Esophagus mucosa (tissue), 1 donor: ENCODE measurements at places on chromosomes 4 and X. TPM values are rescaled to one million over a fixed set of nuclear protein-coding genes. Genes with fewer than 3 reads are reported as not detected.

Gene PABPC1L2A
- total RNA-seq: not detected

Gene SHROOM2
- total RNA-seq: 7.7 TPM

Gene ARHGEF38
- total RNA-seq: 0.32 TPM

Gene WWC2
- total RNA-seq: 11.1 TPM

Gene TRIM75
- not detected for total RNA-seq

Gene ADRA2C
- 0.60 TPM for total RNA-seq

DNA sequence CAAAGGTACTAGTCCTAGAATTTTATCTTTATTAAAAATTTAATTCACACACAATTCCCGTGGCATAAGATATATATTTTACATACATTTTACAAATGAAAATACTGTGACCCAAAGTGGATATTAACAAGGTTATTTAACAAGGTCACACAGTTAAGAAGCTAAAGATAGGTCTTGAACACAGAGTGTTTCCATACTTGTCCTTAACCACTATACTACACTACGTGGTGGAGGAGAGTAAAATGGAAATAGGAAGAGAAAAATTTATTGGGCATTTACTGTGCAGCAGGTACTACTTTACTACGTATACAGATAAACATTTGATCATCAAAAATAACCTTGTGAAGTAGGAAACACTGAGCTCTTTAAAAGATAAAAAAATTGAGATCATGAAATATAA, 14.8 kb downstream of the TECRL start:
- no peak for ATAC-seq

DNA sequence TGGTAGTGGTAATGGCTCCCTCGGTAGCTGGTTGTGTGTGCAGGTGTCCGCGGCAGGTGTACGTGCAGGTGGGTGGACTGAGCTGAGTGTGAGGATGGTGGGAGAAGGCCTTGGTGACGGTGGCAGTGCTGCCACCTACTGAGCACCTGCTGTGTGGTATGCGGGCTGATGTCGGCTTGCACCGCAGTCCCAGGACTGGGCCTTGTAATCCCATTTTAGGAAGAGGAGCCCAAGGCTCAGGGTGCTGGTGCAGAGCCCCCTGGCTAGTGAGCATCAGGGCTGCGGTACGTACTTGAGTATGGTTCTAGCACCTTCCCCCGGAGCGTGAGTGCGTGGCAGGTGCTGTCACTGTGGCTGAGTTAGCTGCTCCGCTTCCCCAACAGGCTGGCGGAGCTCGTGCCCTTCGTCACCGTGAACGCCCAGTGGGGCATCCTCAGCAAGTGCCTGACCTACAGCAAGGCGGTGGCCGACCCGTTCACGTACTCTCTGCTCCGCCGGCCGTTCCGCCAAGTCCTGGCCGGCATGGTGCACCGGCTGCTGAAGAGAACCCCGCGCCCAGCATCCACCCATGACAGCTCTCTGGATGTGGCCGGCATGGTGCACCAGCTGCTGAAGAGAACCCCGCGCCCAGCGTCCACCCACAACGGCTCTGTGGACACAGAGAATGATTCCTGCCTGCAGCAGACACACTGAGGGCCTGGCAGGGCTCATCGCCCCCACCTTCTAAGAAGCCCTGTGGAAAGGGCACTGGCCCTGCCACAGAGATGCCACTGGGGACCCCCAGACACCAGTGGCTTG, 5.7 kb upstream of the CPZ start:
- ATAC-seq: no peak

- no peak for ATAC-seq
Observed at GRCh38 chr4:162104459-162105124, 59.2 kb downstream of the FSTL5 start.

Gene KIT
- total RNA-seq: 5.0 TPM

DNA sequence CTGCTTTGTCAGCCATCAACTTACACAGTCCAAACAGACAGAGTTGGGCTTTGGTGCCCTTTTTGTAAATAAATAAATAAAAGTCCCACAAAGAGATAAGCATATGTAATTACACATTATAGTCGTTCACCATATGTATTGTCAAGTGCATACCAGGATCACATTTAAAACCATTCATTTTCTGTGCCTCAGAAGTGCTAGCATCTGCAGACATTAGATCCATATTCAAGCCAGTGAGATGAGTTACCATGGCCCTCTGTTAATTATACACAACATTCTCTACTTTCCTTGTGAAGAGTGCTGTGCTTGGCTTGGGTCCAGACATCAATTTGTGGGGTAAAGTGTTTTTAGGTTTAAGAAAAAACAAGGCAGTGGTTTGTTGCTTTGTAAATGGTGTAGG, 76.8 kb downstream of the ENOX2 start:
- ATAC-seq: no peak

DNA sequence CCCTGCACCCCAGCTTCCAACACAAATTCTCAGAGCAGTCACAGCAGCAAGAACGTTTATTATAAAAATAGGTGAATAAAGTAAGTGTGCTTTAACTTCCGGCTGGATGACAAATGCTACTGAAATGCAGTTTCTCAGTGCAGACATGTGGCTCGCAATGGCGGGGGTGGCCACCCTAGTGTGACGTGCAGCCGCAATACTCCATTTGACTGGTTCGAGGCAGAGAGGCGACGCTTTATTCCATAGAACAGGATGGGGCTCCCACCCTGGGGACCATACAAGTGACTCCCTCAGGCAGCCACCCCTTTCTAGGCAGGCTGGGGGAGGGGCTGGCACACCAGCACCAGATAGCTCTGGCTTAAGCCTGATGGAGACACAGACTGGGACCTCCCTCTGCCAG, 14.5 kb downstream of the TNIP2 start:
- ATAC-seq: no peak

Gene AMBN
- not detected for total RNA-seq

GRCh38 chrX:3379111-3379510, 32.7 kb upstream of the MXRA5 start:
- ATAC-seq: no peak

GRCh38 chrX:47844117-47844516, 7.4 kb downstream of the ZNF81 start:
- no peak for ATAC-seq

DNA sequence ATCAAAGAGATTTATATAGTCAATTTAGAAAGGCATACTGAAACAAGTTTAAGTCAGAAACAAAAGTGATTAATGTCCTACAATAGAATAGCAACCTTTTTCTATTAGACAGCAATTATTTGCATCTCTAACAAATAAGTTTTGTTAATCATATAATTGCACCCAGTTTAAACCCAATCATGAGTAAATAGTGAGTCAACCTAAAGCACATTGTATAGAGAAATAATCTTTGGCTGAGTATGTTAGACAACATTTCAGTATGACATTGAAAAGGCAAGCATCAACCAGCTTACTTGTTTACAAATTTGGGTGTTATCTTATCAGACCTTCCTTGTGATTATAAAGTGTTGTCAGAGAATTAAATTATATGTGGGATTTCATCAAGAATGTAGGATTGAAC, 209.5 kb downstream of the IL15 start:
- peak; percentile 51 for ATAC-seq

DNA sequence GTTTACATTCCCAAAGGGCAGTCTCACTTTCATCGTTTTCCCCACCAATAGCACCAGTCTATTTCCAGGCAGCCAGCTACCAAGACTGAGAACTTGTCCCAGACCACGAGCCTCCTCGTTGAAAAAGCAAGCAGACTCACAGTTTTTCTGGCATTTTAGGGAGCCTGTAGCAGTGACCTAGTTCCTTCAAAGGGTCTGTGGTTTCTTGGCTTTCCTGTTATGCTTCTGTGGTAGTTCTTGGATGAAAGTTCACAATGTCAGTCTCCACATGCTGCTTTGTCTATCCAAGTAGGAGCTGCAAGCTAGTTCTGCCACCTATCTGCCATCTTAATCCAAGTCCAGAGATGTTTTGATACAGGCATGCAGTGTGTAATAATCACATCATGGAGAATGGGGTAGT, 151.6 kb upstream of the ZC4H2 start:
- ATAC-seq: no peak

DNA sequence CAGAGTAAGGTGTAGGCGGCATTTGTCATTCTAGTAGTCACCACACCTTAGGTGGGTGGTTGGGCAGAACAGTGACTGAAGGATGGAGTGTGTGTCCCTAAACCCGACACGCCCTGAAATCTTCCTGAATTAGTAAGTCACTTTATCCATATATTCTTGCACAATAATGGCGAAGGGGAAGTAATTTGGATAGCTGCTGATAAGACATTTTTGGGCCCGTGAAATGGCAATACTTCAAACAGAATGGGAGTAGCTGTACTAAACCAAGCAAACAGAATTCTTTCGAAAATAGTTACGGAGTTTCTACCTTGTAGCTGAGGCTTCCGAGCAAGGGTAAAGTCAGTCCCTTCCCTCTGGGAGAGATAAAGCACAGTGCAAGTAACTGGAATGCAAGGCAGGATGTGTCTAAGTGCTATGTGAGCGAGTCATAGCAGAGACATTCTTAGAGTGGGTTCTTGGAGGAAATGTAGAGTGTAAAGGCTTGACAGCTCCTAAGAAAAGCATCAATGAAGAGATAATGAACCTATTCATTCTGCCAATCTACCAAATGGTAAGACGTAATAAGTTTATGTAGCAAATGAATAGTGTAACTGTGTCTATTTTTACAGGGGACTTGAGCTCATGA, 72.8 kb downstream of the CLCN5 start:
- ATAC-seq: peak; percentile 71

DNA sequence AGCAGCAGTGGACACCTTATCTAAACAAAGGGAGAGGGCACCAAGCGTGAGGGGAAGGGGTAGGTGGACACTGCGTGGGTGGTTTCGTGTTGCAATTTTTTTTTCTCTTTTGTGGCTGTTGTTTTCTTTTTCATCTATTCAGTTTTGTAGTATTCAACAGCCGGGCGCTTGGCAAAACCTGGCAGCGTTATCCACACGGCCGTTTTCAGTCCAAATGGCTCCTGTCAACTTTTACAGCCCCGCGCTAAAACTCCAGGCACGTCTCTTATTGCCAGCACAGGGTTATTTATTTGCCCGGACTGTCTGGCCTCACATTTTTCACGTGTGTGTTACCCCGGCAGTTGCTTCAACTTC, 192.2 kb downstream of the BCOR start:
- ATAC-seq: no peak

GRCh38 chr4:181020456-181020855, 1222.7 kb upstream of the TENM3 start:
- no peak for ATAC-seq

GRCh38 chr4:33989820-33990443, 2254.4 kb downstream of the ARAP2 start:
- no peak for ATAC-seq

Gene TDO2
- 0.40 TPM for total RNA-seq

- no peak for ATAC-seq
Observed at GRCh38 chr4:70471897-70472296, at the start of gene MUC7. TSS of gene MUC7 (plus strand) at chr4:70472197. CDS start at chr4:70474022, 1,825 bp downstream.

GRCh38 chr4:63580796-63581475, 828.3 kb downstream of the TECRL start:
- ATAC-seq: no peak

Gene GAGE12D
- total RNA-seq: not detected

Gene RPS3A
- total RNA-seq: 1,878 TPM

Gene RAB39B
- not detected for total RNA-seq

Gene NALF2
- 0.60 TPM for total RNA-seq

Gene ZNF280C
- total RNA-seq: 2.9 TPM

Gene BEX2
- 5.2 TPM for total RNA-seq

- ATAC-seq: no peak
Observed at GRCh38 chrX:103540145-103540544, 20.9 kb upstream of the RAB40A start.

Gene AMTN
- not detected for total RNA-seq

DNA sequence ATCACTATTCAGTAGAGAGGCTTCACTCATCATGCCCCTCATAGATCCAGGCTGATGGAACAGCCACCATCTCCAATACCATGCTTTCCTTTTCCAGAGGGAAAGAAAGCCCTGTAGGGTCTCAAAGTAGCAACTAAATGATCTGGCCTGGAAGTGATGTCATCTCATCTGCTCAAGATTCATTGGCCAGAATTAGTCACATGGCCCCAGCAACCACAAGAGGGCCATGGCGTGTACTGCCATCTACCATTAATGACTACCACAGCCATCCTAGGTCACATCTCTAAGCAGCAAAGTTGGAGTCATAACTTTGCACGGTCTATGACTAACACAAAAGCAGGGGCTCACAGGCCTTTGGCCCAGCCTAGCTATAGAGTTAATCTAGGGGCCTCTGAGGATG, 194.8 kb downstream of the KIT start:
- ATAC-seq: no peak

Gene LGI2
- total RNA-seq: 0.20 TPM

DNA sequence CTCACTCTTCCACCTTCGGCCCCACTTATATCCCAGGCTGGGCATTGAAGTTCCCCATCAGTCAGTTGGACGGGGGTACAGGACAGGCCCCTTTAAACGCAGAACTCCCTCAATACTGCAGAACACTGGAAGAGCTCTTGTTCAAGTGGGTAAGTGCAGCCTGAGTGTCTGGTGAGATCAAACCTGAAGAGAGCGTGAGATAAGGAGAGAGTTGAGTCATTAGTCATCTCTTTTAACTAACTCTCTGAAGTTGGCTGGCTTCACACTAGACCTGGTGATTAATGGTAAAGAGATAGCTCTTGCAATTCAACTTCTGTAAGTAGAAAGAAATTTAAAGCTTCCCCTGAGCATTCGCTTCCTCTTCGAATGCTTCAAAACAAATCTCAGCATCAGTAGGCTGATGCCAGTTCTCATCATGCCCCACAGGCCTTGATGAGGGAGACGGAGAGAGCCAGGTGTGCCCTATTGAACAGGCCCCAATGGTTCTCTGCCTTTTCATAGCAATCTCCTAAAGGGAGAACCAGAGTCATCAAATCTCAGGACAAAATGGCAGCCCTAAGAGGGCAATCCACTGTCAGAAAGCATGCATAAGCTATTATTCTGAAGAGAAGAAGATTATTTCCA, 41.0 kb upstream of the JADE1 start:
- no peak for ATAC-seq

GRCh38 chr4:148254621-148255343, 187.4 kb downstream of the NR3C2 start:
- no peak for ATAC-seq

- ATAC-seq: no peak
Observed at GRCh38 chr4:143743591-143743990, 43.1 kb upstream of the FREM3 start.

Gene FMR1NB
- total RNA-seq: not detected

- ATAC-seq: peak; percentile 86
Observed at GRCh38 chr4:7434766-7435150, at the start of gene PSAPL1. TSS of gene PSAPL1 (minus strand) at chr4:7434930. CDS start at chr4:7434879, 51 bp downstream.

Gene ELOVL6
- total RNA-seq: 29.1 TPM

GRCh38 chrX:38313190-38313589, 14.1 kb downstream of the RPGR start:
- ATAC-seq: no peak

- ATAC-seq: no peak
Observed at GRCh38 chr4:145921231-145921630, 17.4 kb downstream of the ZNF827 start.

DNA sequence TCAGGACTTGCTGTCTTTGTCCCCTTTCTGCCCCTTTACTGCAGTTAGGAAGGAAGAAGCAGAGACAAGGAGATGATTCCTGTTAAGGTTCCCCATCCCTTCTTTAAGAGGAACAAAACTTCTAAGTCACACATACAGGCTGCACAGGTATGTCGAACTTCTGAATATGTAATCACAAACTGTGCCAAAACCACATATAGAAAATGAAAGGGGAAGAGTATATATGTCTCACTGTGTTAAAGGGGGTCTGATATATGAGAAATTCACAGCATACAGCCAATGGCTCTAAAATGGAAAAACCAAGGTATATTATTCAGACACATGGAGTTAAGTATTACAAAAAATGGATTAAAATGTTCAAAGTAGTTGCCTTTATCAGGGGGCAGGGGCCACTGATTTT, 11.7 kb downstream of the CFAP97 start:
- ATAC-seq: no peak

GRCh38 chrX:154325541-154325940, 29.9 kb downstream of the TKTL1 start:
- no peak for ATAC-seq

Gene SHOX
- total RNA-seq: not detected

Gene MAGEA9B
- total RNA-seq: not detected
